ENCODE measurements at places on chromosomes 1 and 21. TPM values are rescaled to one million over a fixed set of nuclear protein-coding genes. Genes with fewer than 3 reads are reported as not detected.

DNA sequence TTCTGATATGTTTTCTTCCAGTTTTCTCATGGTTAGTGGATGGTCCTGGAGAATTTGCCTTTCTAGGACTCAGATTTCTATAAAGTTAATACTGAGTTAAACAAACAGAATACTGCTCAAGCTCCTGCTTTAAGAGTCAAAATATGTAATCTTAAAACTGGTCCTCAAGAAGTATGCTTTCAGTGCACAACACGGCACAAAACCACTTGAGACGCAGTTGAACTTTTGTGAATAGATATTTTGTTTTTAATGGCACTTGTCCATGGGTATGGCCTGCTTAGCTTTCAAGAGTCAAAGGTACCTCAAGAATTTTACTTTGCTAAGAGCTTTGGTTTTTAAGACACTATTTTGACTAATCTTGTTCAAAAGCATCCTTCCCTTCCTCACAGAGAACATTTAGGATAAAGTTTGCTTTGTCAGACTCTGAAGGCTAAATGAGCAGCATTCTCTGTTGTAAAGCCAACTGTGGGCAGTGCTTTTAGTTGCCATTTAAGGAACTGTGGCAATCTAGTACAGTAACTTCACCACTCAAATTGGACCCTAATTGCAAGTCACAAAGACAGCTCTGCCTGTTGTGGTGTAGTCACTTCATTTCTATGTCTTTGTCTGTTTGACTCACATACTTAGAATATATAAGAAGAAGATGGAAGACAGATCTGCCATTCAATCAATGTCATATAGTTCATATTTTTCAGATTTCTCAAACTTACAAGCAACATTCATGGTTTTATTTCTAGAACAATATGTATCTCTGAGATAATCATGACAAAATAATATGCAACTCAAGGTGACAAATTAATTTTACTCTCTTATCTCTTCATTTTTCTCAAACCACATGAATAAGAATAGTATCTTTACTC lies 28.8 kb downstream of the SAMD13 start:
- no peak for DNase-seq

The NBPF14 gene
- 52.5 TPM for total RNA-seq

The CCDC30 gene
- 3.0 TPM for total RNA-seq

The ARID4B gene
- 32.4 TPM for total RNA-seq

The RNU1-1 gene
- total RNA-seq: under 0.01 TPM

The LCE1A gene
- total RNA-seq: not detected

GRCh38 chr1:215484171-215484939 lies 82.7 kb upstream of the KCTD3 start:
- DNase-seq: no peak

DNA sequence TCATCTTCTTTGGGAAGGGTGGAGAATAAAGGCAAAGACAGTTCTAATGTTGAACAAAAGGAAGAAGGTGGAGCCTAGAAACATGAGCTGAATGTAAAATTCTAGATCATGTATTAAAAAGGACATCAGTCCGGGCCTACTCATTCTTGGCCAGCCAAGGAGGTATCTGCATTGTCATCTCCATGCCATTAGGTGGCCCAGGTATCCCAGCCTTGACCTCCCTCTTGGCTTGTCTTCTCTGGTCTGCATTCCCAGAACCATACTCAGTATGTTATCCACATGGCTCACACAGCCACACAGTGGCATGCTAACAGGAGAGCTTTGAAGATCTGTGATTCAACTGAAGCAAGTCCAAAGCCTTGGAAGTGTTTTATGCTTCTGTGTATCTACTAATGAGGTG lies 369.8 kb upstream of the KAZN start:
- DNase-seq: no peak

DNA sequence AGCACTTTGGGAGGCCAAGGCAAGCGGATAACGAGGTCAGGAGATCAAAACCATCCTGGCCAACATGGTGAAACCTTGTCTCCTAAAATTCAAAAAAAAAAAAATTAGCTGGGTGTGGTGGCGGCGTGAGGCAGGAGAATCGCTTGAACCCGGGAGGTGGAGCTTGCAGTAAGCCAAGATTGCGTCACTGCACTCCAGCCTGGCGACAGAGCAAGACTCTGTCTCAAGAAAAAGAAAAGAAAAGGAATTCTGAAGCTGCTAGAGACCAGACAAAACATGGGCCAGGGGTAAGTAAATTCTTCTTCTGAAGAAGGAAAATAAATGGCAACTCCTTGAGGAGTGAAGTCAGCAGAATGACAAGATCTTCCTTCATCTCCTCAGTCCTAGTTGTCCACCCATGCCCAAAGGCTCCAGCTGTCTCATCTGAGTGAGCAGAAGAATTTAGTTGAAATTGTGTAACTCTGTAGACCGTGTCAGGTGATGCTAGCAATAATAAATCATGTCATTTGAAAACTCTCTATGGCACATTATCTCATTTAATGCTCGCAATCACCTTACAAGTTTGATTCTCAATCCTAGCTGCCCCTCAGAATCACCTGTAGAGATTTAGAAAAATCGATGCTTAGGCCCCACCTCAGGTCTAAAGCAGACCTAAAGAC lies 14.3 kb downstream of the PDZK1 start:
- no peak for DNase-seq

- no peak for DNase-seq
Observed at GRCh38 chr1:9453779-9454418, 85.4 kb upstream of the SLC25A33 start.

The PLA2G2A gene
- total RNA-seq: 65.1 TPM

- DNase-seq: no peak
Observed at GRCh38 chr1:234838820-234839219, 228.8 kb upstream of the IRF2BP2 start.

- no peak for DNase-seq
Observed at GRCh38 chr21:32641710-32642698, 29.8 kb upstream of the CFAP298 start.

The PSEN2 gene
- total RNA-seq: 22.2 TPM

The CYP4A11 gene
- total RNA-seq: not detected

GRCh38 chr1:107277022-107277421 lies 136.2 kb downstream of the NTNG1 start:
- no peak for DNase-seq

DNA sequence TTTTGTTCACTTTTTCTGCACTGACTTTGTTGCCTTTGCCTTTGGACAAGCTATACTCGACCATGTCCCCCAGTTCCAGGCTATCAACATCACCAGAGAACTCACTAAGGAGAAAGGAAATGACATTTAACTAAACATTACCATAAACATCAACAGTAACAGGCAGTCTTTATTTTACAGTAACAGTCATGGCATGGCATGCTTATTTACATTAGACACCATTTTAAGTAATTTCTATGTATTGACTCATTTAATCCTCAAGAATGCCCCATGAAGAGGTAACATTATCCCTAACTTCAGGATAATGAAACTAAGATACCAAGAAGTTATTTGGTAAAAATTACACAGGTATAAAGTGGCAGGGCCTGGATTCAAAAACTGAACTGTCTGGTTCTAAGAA lies 8.7 kb upstream of the NRAS start:
- no peak for DNase-seq

GRCh38 chr1:247884797-247885413 lies 10.5 kb upstream of the OR2W3 start:
- no peak for DNase-seq

DNA sequence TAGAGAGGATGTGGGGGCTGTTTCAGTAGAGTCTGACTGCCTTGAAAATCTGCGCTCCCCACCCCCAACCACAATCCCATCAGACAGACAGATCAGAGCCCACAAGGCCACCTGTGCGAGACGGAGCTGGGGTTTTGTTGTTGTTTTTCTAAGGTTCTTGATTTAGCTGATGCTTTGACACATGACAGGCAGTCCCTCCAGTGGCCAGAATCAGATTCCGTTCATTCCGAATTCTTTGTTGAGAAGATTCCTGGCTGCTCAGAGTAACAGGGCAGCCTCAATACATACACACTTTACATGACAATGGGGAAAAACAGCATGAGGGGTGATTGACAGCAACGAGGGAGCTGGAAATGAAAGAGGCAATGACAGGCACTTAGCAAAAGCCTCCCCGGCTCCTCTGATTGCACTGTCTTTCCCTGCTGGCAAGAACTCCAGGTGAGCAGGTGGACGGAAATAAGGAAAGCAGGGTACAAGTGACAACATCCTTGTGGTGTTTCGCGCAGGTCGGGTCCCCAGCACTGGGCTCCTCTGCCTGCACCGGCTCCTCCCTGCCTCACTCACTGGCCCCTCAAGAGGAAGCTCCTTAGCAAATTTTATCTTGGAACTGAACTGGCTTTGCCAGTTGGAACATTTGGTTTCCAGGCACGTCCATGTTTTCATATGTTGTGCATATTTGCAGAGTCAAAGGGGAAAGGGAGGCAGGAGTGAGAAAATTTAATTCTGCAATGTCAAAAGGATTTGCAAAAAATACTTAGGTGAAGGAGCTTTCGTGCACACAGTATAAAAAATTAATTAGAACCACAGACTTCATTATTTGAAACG lies 148.7 kb downstream of the PGBD5 start:
- DNase-seq: no peak

DNA sequence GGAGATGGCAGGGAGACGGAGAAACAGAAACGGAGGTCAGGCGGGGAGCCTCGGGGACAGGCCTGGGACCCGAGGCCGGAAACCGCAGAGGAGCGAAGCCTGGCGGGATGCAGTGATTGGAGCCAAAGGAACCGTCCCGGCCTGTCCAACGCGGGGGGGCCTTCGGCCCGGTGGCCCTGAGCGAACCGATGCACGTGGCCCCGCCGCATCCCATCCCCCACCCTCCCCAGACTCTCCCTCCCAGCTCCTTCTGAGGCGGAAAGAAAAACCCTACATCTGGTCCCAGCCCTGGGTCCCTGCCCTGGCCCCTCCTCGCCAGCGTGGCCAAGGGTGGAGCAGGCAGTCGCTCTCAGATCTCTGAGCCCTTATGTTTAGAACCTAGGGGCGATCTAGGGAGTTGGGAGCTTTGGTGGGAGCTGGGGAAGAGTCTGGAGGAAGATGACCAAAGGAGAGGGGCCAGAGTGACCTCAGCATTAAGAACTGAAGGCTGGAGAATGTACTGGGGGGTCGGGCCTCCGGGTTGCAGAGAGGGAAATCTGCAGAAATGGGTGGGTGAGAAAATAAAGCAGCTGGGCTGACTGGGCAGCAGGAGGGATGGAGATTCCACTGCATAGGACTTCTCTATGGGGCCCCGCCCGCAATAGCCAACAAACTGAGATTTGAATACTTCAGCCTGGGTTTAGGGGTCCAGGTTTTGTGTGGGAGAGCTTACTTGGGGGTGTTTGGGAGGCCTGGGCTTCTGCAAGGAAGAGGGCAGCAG lies 1.5 kb upstream of the CRABP2 start:
- DNase-seq: no peak

Measured in thoracic aorta (tissue), 2 donors.